ENCODE measurements at places on chromosomes 16 and 17.
A peak's percentile ranks its signal among the peaks of the same experiment; 100 is the strongest.

GRCh38 chr17:33954597-33954996 is 300.5 kb upstream of the CCL2 start:
- DNase-seq = no peak

DNA sequence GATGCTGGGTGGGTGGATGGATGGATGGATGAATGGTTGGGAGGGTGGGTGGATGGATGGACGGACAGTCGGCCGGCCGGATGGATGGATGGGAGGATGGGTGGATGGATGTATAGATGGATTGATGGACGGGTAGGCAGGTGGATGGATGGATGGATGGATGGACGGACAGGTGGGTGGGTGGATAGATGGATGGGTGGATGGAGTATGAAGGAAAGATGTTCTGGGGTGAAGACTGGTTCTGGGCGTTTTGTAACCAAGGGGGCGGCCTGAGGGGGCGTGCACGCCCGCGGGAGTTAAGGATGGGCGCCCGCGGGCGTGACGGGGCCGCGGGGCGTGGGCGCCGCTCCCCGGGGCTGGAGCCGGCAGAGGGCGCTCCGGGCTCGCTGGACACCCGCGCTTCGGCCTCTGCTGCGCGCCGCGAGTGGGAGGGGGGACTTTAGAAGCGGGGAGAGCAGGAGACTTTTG is at the start of gene NECAB2:
Gene NECAB2 (plus strand): TSS at position 407 of the 468 bp plus-strand sequence. CDS start 405 bp downstream, outside the sequence.
- peak; percentile 29 for DNase-seq

DNA sequence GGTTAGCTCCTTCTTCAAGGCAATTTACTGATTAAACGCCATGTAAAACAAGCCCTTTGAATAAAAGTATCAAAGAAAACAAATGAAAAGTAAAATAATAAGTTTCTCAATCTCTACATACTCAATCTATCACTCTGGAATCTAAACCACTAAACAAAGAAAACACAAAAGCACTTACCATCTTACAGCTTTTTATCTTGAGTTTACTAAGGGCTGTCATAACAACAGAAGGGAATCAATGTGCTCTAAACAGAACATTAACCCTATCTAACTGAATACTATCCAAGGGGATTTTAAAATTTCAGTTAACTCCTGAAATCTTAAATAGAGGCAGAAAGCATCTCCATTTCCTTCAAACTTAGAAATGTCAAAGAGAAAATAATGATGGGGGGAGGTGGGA is 3.4 kb downstream of the SKA2 start:
- peak; percentile 8 for DNase-seq

DNA sequence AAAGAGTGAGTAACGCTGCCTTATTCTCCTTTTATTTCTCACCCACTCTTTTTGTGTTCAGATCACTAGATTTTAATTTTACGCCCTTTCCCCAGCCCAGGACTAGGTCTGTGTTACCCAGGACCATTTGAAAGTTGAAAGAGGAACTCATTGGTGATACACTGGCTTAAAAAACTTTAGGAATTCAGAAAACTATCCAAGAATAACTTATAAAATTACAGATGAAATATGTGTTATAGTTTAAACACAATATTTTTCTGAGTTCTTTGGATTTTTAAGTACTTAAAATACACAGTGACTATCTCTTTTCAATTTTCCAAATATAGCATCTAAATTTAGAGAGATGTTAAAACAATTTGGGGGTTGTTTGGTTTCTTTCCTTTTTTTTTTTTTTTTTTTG is 385.2 kb downstream of the CDH13 start:
- no peak for DNase-seq

DNA sequence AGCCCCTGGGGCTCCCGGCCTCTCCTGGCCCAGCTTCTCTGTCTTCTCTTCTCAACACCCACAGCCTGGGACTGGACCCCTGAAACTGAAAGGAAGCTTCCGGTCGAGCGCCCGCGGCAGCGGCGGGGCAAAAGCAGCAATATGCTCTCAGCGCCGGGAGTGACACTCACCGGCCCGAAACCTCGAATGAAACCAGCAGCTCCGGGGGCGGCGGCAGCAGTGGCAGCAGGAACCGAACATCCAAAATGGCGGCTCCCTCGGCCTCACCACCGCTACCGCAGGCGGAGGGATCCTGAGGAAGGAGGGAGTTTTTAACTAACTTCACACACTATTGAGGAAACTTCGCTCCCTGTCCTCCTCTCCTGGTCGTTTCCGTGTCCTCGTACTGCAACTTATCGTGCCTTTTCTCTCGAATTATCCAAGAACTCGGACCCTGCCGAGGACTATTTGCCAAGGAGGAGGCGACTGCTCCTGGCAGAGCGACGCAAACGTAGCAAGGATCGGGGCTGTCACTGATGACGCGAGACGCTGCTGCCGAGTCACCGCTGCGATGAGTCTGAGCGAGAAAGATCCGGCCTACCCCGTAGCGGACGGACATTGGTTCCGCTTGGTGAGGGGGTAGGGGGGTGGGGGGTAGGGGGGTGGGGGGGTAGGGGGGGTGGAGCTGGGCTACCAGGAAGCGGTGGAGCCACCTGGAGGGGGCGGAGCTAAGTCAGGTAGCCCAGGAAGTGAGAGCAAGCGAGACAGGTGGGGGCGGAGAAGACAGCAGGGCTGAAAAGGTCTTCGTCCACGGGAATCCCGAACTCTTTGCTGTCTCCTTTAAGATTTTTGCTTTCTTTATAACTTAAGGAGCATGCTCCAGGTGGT is at the start of gene AP1G1:
Gene AP1G1 (minus strand): TSS at position 242 of the 867 bp plus-strand sequence. CDS start 19,355 bp downstream, outside the sequence.
- DNase-seq = peak; percentile 98

Measured in cerebellar cortex (tissue), 1 donor.